ENCODE measurements at places on chromosomes 7 and 10. TPM values are rescaled to one million over a fixed set of nuclear protein-coding genes. Genes with fewer than 3 reads are reported as not detected.
A peak's percentile ranks its signal among the peaks of the same experiment; 100 is the strongest.

GRCh38 chr7:103447073-103447960 is 1.3 kb upstream of the SLC26A5 start:
- peak; percentile 65 for DNase-seq

GRCh38 chr10:17316488-17317170 is 88.6 kb downstream of the VIM start:
- DNase-seq: no peak

DNA sequence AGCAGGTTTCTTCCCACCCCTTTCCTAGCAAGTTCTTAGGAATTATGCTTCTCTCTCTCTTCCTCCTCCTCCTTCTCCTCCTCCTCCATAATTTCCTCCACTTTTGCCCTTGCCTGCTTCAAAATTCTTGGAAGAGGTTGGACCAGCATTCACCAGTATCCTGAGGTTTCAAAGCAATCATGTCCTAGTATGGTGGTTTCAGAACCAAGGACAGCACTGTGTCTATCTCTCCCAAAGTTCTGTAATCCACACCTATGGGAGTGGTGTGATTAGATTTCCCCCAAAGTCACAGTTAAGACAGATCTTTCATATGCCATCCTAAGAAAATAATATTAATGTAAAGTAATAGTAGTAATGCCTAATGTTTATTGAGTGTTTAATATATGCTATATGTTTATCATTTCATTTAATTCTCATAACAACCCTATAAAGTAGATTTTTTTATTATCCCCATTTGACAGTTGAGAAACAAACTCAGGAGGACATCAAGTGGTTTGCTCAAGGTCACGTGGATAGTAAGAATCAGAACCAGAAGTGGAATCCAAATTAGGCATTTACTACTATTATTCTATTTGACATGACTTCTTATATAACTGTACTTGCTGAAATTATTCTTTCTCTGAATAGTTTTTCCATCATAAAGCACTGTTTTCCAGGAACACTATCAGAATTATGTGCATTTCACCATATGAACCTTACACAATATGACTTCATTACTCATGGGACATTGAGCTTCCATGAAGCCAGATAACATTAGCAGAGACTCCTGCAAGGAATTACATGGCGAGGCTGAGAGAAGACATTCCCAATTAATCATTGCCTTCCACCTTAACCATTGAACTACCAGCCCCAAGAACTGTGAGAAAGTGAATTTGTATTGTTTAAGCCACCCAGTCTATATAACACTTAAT is 91.4 kb downstream of the IPMK start:
- no peak for DNase-seq

- no peak for DNase-seq
Observed at GRCh38 chr7:37109843-37110242, 338.8 kb downstream of the ELMO1 start.

GRCh38 chr7:114086914-114087652 is 168.3 kb upstream of the PPP1R3A start:
- no peak for DNase-seq

DNA sequence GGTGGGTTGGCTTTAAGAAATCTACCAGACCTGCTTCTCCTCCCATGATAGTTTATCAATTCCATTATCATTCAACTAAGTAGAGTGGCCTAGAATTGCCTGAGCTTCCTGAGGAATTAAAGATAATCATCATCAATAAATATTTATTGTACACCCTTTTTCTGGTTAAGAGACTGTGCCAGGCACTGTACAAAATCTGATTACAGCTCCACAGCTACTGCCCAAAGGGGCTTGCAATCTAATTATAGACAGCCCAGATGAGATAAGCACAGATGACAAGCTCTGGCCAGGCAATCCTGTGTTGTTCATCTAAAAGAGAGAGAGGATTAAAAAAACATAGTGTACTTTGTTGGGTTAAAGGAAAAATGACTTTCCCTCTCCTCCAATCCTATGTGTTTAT is 586.4 kb downstream of the GATA3 start:
- DNase-seq: no peak

DNA sequence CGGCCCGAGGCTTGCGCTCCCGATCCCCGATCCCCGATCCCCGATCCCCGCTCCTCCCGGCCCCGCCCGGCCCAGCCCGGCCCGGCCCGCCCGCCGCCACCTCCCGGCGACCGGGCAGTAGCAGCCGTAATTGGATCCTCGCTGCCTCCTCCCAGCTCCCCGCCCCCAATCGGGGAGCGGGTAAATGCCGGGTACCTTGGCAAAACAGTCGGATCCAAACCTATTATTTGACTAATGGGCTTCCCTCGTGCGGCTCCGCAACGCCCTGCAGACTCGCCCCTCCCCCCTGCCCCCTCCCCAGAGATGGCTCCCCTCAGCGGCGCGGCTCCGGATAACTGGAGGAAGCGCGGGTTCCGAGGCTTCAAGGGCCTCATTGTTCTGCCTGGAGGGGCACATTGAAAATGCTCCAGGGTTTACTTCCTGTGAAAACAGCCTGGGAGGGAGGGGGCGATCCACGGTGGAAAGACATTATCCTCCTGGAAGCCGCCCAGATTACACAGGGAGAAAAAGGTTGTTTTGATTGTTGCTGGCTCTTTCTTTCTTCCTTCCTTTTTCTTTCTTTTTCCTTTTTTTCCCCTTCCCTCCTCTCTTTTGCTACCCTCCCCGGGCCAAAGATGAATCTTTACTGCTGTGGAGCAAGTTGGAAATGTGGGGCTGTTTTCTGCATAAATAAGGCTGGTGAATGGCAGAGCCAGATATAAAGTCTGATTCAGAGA is 94.7 kb upstream of the ZMIZ1 start:
- peak; percentile 71 for DNase-seq

The SAMD9 gene
- 14.6 TPM for total RNA-seq

The TEX36 gene
- not detected for total RNA-seq

The CDC14C gene
- total RNA-seq: not detected

The TMEM236 gene
- total RNA-seq: 0.16 TPM

The ZNF735 gene
- total RNA-seq: not detected

The TSPAN33 gene
- 9.3 TPM for total RNA-seq
